Renal pelvis (tissue), 12 donors: ENCODE measurements at places on chromosomes 3 and 15. TPM values are rescaled to one million over a fixed set of nuclear protein-coding genes. Genes with fewer than 3 reads are reported as not detected.

The FGF7 gene
- 15.2 TPM for polyA plus RNA-seq

The CACNA1D gene
- 17.7 TPM for polyA plus RNA-seq

The KLHL18 gene
- 17.0 TPM for polyA plus RNA-seq

The EEF1AKMT4 gene
- 3.3 TPM for polyA plus RNA-seq

The LXN gene
- polyA plus RNA-seq = 27.7 TPM

The GTF2E1 gene
- 13.0 TPM for polyA plus RNA-seq

The EOMES gene
- 0.14 TPM for polyA plus RNA-seq

The GOLGA6A gene
- not detected for polyA plus RNA-seq

The FOXL2NB gene
- polyA plus RNA-seq = 0.03 TPM

DNA sequence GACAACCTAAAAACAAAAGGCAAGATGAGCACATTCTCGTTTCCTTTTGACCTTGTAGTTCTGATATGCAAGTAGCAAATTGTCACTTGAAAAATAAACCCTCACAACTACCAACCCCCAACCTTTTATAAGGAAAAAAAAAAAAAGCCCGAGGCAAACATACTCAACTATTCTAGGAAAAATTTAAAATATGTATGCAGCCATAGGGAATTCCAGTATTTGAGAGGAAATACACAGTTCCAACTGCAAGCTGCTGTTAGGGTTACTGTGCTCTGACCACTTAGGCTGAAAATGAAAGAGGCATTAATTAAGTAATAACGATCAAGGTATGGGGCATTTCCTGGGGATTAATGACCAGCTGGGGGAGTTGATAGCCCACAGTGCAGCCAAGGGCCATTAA is 281.9 kb upstream of the DPH6 start:
- no peak for DNase-seq

DNA sequence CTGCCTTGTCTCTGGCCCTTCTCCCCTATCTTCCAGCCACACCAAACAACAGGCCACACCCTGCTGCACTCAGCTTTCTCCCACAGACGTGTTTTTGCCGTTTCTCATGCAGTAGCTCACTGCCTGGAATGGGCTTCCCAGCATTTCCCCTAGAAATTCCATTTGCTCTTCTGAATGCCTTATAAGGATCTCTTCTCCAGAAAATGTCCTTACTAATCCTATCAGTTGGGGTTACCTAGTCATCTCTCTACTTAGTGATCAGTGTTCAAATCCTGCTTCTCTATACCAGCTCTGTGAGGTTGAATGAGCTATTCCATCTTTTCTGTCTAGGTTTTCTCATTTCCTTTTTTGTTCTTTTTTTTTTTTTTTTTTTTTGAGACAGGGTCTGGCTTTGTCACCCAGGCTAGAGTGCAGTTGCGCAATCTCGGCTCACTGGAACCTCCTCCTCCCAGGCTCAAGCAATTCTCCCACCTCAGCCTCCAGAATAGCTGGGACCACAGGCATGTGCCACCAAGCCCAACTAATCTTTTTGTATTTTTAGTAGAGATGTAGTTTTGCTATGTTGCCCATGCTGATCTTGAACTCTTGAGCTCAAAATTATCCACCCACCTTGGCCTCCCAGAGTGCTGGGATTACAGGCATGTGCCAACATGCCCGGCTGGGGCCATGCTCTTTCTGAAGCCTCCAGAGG is 98.2 kb upstream of the CHD2 start:
- no peak for DNase-seq

- no peak for DNase-seq
Measured at GRCh38 chr3:60095516-60095915, 1045.7 kb upstream of the CFAP20DC start.

- no peak for DNase-seq
Measured at GRCh38 chr3:108946292-108947285, 7.1 kb downstream of the GUCA1C start.

DNA sequence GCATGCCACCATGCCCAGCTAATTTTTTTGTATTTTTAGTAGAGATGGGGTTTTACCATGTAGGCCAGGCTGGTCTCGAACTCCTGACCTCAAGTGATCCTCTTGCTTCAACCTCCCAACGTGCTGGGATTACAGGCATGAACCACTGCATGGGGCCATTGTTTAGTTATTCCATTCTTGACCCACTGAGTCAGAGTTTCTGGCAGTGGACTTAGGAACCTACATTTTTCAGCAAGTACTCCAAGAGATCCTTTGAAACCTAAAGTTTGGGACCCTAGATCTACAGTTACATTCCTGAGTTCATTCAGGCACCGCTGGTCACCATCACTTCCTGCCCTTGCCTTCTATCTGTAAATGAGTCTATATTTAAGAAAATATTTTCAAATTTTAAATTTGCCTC is 1.4 kb upstream of the TNFSF10 start:
- DNase-seq = no peak

DNA sequence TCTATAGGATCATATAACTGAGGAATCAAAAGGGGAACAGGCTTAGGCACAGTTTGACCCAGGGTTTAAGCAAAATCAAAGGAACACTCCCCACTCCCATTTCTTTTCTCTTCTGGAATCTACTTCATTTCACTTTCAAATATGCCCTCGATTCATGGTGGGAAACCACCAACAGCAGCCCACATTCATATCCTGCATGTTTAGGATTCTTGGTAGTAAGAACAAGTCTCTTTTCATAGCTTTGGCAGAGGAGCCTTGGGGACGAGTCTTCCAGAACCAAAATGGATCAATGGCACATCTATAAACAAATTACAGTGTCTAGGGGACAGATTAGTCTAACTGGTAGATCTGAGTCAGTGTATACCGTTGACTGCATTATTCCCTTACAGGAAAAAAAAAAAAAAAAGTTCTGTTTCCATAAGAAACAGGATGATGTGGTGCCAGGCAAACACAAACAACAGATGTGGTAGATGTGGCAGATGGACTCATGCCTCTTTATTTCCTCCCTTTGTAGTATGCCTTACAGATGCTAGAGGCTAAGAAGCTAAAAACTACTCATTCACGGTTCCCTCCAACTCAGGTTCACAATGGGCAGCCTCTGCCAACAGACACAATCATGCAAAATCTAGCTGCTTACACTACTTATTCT is 578.3 kb upstream of the ADAMTS9 start:
- no peak for DNase-seq

DNA sequence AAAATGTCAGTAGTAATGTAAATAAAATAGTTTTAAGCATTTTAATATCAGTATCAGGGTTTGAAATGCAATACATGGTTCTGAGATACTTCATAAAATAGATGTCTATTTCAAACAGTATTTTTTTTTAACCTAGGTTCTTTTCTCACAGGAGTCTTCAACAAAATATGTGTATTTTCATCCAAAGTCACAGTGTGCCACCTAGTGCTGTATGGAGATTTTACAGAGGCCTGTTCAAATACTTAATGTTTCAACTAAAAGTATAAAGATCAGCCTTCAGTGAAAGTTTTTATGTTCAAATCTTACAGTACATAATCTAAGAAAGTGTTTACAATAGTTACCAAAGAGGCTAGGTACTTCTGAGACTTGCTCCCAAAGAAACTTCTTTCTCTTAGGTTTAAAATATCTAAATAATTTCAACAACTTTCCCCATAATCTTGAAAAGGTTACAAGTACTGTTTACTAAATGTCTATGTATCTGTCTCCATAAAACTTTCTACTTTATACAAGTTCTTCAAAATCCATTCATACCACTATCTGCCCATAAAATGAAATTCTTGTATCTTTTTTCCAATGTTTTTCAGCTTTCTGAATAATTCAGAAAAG is 38.3 kb downstream of the SCAPER start:
- peak; percentile 30 for DNase-seq

DNA sequence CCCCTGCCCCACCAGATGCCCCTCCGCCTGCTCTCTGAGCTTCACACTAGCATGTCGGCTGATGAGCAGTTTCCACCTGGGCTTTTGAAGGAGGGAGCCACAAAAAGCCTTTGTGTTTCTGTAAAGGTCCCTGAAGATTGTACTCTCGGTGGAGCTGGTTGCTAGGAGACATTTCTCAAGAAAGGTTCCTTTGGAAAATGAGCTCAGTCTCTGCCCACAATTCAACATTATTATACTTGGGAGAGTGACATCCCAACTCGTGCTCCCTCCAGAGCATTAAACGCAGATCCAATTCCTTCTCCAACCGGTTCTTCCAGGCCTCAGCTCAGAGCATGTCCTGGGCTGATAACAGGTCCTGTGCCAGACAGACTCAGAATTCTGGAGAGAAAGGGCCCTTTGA is 26.8 kb upstream of the FAM107A start:
- DNase-seq = no peak

DNA sequence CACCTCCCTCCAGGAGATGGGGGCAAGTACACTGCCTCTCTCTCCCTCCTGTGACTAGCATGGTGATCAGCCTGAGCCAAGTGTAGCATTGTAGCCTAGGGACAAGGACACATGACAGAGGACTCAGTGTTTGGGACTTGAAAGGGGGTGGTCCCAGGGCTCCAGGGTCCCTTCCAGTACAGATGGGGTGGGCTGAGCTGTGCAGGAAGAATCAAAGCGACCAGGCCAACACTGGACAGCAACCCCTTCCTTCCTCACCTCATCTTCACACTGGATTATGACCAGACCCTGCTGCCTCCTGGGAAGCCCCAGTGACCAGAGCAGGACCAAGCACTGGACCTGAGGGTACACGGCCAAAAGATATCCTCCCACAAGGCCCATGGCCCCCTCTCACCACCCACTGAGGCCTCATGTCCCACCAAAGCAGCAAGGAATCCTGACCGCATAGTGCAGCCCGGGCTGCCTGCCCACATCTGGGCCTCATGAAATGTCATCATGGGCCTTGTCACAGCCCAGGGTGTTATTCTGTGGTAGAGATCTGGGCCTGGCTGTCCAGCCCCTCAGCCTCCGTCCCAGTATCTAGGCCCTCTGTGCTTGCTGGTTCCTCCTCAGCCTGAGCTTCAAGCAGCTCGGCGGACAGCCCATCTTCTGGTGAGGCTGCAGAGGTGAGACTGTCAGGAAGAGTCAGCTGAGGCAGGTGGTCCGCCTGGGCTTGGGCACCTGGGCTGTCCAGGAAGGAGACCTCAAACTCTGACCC is 9.5 kb downstream of the GORASP1 start:
- no peak for DNase-seq

DNA sequence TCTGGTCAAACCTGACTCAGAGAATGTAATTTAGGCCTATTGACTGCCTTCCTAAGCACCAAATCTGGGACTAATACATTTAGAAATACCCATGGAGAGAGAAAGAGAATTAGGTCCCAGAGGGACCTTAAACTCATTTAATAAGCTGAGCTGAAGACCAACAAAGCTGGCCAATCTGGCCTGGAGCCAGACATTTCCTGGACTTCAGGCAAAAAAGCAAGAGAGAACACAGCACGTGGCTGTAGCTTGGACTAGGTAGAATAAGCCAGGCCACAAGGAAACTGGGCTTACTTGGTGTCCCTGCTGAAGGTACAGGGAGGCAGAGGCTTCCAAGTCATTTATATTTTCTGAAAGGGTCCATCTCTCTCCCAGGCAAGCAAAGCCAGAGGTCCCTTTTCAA is 88.1 kb downstream of the RTP4 start:
- DNase-seq = peak; percentile 8

DNA sequence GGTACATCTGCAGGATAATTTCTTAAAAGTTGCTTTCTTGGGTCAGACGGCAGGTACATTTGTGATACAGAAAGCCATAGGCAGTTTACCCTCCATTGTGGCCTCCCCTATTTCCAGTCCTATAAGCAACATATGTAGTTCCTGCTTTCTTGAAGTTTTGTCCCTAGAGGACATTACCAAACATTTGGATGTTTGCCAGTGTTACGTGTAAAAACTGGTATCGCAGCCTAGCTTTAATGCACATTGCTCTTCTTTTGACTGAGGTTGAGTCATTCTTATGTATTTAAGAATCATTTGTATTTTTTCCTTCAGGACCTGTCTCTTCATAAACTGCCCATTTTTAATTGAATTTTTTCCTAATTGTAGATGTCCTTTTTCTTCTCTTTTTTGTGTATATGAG is 114.3 kb downstream of the DIPK2A start:
- no peak for DNase-seq

DNA sequence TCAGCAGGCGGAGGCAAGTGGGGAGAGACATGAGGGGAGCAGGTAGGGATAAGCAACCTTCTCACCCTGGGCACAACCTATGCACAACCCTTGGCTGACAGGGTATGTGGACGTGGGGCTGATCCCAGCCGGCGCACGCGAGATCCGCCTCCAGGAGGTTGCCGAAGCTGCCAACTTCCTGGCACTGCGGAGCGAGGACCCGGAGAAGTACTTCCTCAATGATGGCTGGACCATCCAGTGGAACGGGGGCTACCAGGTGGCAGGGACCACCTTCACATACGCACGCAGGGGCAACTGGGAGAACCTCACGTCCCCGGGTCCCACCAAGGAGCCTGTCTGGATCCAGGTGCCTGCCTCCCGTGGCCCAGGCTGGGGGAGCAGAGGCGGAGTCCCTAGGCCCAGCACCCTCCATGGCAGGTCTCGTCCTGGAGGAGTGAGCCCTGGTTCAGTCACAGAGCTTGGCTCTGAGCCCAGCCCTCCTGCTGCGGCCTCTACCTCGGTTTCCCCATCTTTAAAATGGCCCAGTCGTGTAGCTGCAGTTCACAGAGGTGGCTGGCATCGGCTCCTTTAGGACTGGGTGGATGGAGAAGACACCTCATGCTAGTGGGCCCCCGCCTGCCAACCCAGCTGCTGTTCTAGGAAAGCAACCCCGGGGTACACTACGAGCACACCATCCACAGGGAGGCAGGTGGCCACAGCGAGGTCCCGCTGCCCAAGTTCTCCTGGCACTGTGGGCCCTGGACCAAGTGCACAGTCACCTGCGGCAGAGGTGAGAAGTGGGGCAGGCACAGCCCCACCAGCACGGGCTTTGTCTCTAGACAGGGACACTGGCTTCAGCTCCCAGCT is 96.0 kb downstream of the TBC1D2B start:
- DNase-seq = no peak

DNA sequence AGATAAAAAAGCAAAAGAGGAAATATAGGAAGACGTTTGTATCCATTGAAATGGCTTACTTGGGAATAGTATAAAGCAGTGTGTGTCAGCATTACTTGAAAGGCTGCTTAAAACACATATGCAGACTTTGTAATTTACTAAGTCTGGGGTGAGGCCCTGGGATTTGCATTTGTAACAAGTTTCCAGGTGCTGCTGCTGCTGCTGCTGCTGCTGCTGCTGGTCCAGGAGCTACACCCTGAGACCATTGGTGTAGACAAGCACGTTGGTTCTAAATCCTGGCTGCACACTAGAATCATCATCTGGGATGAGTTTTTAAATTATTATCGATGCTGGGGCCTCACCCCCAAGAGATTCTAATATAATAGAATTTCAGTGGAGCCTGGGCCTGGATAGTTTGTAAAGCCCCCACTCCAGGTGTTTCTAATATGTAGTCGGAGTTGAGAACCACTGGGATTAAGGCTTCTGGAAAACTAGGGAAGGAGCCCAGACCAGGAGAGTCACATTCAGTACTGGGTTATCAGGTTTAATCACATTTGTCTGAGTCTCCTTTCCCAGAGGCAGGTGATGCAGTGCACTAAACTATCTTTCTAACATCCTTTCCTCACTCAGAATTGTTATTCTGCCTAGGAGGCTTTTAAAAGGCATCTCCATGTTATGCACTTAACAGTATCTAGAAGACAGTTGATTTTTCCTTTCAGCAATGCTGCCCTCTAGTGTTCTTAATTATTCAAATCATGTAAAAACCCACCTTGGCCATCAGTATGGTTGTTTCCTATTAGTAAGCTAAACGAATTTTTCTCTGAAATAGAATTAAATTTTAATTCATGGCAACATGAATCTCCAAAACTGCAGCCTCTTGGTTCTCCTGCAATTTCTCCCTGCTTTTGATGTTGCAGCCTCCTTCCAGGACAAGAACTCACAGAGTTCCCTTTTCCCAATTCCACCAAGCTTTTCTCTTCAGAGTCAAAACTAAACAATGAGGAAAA is 45.4 kb downstream of the SSR3 start:
- peak; percentile 48 for DNase-seq

- DNase-seq = no peak
Measured at GRCh38 chr3:116299646-116300081, 145.6 kb downstream of the LSAMP start.
